Activated CD8-positive, alpha-beta memory T cell treated with anti-CD3 and anti-CD28 coated beads for 24 hours (primary cell): ENCODE measurements at places on chromosomes 3 and 15.

DNA sequence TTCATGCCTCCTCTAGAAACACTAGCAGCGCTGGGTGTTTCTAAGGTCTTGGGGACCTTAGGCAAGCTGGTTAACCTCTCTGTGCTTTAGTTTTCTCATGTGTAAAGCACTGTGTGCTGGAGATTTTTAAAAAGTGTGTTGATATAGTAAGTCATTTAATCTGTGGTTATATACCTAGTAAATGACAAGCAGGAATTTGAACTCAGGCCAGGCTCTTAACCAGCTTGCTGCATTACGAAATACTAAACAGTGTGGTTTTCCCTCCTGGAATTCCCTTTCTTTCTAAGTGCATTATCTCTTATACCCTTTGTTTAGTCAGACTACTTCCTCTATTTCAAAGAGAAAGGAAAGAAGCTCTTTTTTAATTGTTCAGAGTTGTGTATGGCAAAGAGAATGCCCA, 26.5 kb downstream of the NEO1 start:
- DNase-seq = no peak

DNA sequence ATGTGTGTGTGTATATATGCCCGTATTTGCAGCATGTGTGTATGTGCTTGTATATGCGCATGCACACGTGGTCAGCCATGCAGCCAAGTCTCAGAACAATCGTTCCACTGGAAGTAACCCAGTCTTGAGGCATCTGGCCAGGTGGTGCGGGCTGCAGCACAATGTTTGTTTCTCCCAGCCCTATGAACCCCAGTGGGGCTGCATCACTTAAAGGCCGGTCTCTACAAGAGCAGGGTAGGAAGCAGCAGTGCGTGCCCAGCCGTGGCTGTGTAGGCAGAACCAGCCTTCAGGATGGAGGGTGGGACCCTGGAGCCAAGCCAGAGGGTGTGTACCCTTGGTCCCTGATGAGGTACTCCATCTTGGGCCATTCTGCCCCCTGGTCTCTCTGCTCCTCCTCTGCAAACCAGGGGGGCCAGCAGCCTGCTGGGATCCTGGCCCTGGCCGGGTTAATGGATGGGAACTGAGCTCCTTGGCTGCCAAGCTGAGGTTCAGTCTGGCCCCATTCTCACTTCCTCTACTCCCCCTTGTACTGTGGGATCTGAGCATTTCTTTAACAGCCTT, 11.8 kb downstream of the KLF13 start:
- DNase-seq = no peak

DNA sequence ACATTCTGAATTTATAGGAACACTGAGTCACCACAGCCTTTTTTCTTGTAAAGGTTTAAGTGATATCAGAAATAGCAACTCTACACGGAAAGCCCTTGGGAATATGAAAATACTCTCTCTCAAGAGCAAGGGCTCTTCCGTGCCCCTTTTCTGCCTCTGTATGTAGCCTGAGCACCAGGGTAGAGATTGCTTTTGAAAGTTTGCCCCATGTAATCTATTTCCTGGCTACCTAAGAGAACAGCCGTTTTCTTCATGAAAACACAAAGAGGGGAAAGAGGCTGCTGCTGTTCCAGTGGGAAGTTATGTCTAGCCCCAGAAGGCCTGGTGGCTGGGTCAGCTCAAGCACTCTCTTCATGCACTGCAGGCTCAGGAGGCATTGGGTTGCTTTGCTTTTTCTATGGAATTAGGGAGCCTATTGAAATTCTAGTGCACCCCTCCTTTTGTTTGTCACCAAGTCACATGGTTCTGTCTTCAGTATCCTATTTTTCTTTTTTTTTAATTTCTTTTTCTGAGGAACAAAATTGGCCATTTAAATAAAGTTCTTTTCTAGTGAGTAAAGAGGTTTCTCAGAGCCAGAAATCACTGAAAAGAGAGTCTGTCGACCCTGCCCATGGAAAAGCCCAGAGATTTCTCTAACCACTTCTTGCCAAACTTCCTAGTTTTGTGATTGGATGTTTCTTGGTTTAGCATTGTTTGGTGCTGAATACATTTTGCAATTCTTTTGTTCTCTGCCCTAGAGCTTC, 39.5 kb downstream of the TIGIT start:
- no peak for DNase-seq

DNA sequence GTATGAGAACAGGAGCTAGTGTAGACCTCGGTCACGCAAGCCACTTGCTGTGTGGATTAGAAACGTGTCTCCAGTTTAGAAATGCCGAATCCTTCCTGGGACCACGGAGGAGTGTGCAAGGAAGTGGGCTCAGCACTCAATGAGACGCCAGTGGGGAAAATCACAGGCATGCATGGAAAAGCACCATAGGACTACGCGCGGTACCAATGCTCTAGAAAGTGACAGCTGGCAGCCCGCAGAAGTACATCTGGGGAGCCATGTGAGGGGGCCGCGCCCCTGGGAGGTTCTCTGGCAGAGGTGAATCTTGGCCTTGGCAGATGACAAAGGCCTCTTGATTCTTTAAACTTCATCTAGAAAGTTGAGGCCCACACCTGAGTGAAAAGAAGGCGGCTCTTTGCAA, 99.3 kb downstream of the LRRK1 start:
- DNase-seq = peak; percentile 37

DNA sequence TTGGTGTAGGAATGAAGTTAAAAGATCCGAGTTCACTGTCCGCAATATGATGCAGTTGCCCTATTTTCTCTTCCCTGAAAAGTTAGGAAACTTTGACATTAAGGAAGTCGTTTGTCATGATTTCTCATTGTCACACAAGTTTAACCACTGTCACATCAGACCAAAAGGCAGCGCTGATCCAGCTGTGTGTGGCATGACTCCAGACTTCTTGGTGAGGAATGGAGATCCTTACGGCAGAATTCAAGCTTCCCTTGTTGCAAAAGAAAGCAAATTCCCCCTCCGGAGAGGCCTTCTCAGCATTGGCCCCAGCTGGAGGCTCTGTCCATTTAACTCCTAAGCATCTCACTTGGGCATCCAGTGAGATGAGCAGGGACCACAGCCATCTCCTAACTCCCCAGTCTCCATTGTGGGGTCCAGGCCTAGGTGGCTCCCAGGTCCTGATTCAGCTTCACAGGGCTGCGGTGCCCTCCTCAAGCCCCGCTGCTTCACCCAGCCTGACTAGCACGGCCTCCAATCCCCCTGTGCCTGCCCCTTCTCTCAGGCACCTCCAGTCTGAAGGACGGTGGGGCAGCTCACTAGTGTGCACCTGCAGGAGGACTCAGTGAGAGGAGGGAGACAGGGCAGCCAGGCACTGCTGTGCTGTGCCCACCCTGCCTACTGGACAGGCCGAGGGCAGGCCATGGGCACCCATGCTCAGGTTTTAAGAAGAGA, 159.5 kb downstream of the CHSY1 start:
- DNase-seq = no peak

DNA sequence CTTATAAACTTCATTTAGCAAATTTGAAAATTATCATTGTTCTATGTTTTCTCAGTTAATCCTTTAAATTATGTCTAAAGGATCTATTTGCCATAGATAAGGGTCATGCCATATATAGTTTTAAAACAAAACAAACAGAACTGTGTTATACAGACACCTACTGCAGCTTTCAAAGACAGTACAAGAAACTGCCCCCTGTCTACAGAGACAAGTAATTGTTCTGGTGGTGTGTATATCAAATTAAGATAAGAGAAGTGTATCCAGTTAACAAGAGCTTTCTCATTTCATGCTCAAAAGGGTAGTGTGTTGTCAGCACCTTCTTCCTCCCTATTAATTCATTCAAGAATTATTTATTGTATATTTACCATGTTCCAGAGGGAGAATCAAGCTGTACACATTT, 201.2 kb downstream of the FMN1 start:
- no peak for DNase-seq

GRCh38 chr15:68419301-68420175, 12.4 kb downstream of the ITGA11 start:
- peak; percentile 24 for DNase-seq

GRCh38 chr15:58551764-58552504, 120.1 kb downstream of the LIPC start:
- DNase-seq = no peak

- DNase-seq = peak; percentile 11
Measured at GRCh38 chr15:99019558-99020540, 12.3 kb upstream of the PGPEP1L start.

- no peak for DNase-seq
Measured at GRCh38 chr3:118968111-118968510, 66.5 kb downstream of the IGSF11 start.
